T-helper 17 cell (primary cell): ENCODE measurements at places on chromosomes 2 and 18.

GRCh38 chr2:64313398-64313723, 140.6 kb upstream of the LGALSL start:
- peaks cover 4% of the 10 kb centered on the region for H3K36me3 ChIP-seq
- H3K4me1 ChIP-seq = peaks cover 3% of the 10 kb centered on the region
- H3K27me3 ChIP-seq = peaks cover 18% of the 10 kb centered on the region

- H3K4me3 ChIP-seq = no peak overlapping the region
- peaks cover 35% of the 10 kb centered on the region for H3K27me3 ChIP-seq
- no peak overlapping the region for H3K27ac ChIP-seq
- peaks cover 2% of the 10 kb centered on the region for H3K36me3 ChIP-seq
Measured at GRCh38 chr18:8507915-8508705, 101.1 kb upstream of the RAB12 start.

DNA sequence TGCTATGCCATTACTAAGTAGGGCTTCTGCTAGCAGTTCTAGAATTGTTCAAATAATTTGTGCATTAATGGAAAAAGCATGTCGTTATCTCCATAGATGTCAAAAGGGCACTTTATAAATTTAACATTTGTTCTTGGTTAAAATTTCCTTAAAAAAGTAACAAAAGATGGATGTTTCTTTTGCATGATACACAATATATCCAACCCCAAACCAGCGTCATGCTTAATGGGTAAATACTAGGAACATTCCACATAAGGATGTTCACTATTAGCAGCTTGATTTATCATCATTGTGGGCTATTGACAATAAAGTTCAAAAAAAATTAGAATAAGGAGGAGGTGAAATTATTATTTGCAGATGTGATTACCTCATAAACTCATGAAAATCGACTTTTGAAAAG, 79.7 kb downstream of the GREB1L start:
- H3K27ac ChIP-seq = no peak overlapping the region
- no peak overlapping the region for H3K4me3 ChIP-seq
- no peak for DNase-seq
- peaks cover 19% of the 10 kb centered on the region for H3K27me3 ChIP-seq

GRCh38 chr2:137857881-137858280, 106.4 kb upstream of the HNMT start:
- peaks cover 35% of the 10 kb centered on the region for H3K27me3 ChIP-seq
- no peaks in the 10 kb centered on the region for H3K36me3 ChIP-seq
- no peak overlapping the region for H3K27ac ChIP-seq
- no peak overlapping the region for H3K4me3 ChIP-seq
